ENCODE measurements at places on chromosomes 4 and X. TPM values are rescaled to one million over a fixed set of nuclear protein-coding genes. Genes with fewer than 3 reads are reported as not detected.

Gene WDR1
- total RNA-seq: 214 TPM

Gene ATP11C
- total RNA-seq: 10.3 TPM

Gene GPRASP3
- total RNA-seq: 4.9 TPM

Gene PABPC1L2A
- total RNA-seq: not detected

Gene MAGEA8
- total RNA-seq: not detected

Gene DKK2
- not detected for total RNA-seq

Gene CXCR3
- total RNA-seq: not detected

Gene ALAS2
- not detected for total RNA-seq

Gene IQCM
- total RNA-seq: not detected

Gene NKX1-1
- total RNA-seq: not detected

Gene SASH3
- total RNA-seq: not detected

Gene FANCB
- total RNA-seq: 3.2 TPM

Gene PROM1
- total RNA-seq: 0.04 TPM

Gene GPR50
- total RNA-seq: 0.19 TPM

Gene TMEM271
- total RNA-seq: not detected

Gene SYTL4
- total RNA-seq: 3.0 TPM

Gene WDR17
- total RNA-seq: 1.8 TPM

Gene PCDH11X
- not detected for total RNA-seq

Gene FGF2
- total RNA-seq: 32.5 TPM

Gene SMIM31
- total RNA-seq: 0.02 TPM

Gene TRIM60
- not detected for total RNA-seq

Gene DSPP
- total RNA-seq: not detected

Gene NUDT9
- total RNA-seq: 24.8 TPM

Gene GPC4
- 0.01 TPM for total RNA-seq

Gene NAT8L
- total RNA-seq: 13.7 TPM
